ENCODE measurements at places on chromosomes 7 and 10. TPM values are rescaled to one million over a fixed set of nuclear protein-coding genes. Genes with fewer than 3 reads are reported as not detected.
A peak's percentile ranks its signal among the peaks of the same experiment; 100 is the strongest.

The INA gene
- 0.16 TPM for total RNA-seq

DNA sequence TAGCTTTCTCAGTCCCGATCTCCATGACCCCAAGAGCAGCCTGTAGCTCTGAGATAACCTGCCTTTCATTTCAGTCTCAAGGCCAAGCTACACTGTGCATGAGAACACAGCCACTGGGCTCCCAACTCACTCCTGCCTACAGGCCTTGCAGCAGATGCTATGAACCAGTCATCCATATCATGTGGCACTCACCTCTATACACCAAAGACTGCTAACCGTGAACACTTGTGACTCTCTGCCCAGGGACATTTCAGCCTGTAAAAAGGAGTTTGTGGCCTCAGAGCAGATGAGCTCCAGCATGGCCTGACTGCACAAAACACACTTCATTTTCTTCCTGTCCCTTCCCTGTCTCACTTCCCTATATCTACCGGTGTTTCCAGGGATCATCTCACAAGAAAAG, 56.9 kb upstream of the NPY start:
- DNase-seq: no peak

GRCh38 chr10:15393139-15393825, 22.2 kb upstream of the FAM171A1 start:
- DNase-seq: no peak

GRCh38 chr10:3090914-3091787, 23.8 kb downstream of the PFKP start:
- DNase-seq: peak; percentile 85

GRCh38 chr10:1130995-1131790, 75.0 kb downstream of the WDR37 start:
- DNase-seq: no peak

GRCh38 chr7:111175908-111176441, 85.0 kb downstream of the LRRN3 start:
- DNase-seq: no peak
